ENCODE measurements at places on chromosomes 6 and 20.

DNA sequence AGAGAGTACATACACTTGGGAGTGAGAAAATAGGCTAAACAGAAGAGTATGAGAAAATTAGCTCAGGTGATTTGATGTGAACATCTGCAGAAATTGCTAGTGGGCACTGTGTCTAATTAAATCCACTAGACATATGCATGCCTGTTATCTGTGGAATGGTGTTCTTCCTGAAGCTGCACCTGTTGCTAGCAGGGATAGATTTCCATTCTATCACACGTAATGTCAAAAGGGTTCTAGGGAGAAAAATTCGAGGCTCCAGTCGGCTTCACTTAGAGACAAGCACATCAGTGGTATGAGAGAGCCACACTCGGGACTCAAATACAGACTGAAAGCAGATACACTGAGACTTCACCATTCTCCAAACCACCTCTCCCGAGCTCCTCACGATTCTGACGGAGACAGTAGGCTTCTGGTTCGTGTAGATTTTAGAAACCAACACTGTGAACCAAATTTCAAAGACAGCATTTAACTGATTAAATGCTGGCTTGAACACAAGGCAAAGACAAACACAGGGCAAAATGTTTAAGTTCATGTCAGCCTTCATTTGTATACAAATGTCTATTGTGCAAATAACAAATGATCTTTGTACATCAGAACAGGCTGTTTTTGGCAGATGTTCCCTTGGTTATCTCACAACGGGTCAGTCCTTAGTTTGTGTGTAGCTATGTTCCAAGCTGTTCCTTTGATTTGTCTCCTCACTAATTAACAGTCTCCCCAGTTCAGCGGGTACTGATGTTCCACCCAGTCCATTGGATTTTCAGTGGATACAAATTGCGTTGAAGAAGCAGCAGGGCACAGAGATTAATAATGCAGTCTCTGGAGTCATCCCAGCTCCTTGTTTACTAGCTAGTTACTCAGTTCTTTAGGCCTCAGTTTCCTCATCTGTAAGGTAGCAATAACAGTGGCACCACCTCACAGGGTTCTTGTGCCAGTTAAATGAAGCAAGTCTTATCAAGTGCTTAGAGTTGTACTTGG, 131.0 kb upstream of the IFNGR1 start:
- no peak for DNase-seq

- peak; percentile 70 for DNase-seq
These were observed 1241.7 kb upstream of the ADGRB3 start for GRCh38 chr6:67393356-67393755.

DNA sequence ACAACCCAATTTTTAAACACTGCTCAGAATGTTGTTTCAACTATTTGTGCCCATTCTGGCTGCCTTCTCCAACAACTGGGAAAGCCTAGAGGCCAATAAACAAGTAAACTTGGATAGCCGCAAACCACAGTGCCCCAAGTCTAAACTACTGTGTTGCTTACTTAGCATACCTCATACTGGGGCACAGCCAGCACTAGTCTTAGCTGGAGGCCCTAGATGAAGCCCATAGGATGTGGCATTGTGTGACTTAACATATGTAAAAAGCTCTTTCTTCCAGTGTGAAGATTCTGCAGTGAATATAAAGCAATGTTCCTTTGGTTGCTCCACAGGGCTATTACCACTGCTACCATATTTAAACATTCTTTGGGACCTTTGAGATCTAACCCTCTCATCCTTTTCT, 564.3 kb upstream of the NRSN1 start:
- no peak for DNase-seq

GRCh38 chr20:33443006-33443511, 504 bp downstream of the SNTA1 start:
- no peak for DNase-seq

GRCh38 chr6:117555882-117556498, 46.3 kb downstream of the GOPC start:
- DNase-seq: peak; percentile 52

GRCh38 chr6:123802351-123802696, 1.3 kb upstream of the NKAIN2 start:
- DNase-seq: no peak

DNA sequence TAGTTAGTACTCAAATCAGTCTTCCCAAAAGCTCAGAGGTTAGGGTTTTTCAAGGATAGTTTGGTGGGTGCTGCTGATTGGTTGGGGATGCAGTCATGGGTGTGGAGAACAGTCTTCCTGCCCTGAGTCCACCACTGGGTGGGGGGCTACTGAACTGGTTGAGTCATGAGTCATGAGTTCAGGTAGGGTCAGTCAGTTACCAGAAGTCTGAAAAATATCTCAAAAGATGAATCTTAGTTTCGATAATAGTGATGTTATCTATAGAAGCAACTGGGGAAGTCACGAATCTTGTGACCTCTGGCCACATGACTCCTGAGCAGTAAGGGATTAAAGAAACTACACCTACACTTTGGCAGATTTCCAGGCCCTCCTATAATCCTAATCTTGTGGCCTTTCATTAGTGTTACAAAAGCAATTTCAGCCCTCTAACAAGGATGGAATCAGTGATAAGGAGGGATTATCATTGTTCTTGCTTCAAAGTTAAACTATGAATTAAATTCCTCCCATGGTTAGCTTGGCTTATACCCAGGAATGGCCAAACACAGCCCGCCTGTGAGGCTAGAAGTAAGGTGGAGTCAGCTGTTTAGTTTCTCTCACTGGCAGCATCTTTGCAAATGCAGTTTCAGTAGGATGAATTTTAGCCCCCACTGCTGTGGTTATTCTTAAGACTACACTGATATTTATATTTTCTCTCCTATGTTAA, 33.3 kb upstream of the NKAIN2 start:
- no peak for DNase-seq

GRCh38 chr6:109686566-109687265, 4.3 kb downstream of the AK9 start:
- DNase-seq: no peak

DNA sequence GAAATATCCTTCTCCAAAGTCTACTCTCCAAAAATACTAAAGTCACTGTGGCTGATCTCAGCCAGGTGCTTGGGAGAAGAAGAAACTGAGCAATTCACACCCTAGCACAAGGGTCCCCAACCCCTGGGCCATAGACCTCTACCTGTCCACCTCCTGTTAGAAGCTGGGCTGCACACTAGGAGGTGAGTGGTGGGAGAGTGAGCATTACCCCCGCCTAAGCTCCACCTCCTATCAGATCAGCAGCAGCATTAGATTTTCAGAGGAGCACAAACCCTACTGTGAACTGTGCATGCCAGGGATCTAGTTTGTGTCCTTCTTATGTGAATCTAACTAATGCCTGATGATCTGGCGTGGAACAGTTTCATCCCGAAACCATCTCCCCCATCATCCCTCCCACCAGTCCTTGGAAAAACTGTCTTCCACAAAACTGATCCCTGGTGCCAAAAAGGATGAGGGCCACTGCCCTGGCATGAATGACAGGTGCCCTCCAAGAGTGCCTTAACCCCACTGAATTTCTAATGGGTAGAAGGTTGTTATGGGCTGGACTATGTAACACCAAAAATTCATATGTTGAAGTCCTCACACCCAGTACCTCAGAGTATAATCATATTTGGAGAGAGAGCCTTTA, 109.2 kb upstream of the CDYL start:
- DNase-seq: no peak

GRCh38 chr6:158596861-158597260, 37.0 kb downstream of the TMEM181 start:
- DNase-seq: no peak

DNA sequence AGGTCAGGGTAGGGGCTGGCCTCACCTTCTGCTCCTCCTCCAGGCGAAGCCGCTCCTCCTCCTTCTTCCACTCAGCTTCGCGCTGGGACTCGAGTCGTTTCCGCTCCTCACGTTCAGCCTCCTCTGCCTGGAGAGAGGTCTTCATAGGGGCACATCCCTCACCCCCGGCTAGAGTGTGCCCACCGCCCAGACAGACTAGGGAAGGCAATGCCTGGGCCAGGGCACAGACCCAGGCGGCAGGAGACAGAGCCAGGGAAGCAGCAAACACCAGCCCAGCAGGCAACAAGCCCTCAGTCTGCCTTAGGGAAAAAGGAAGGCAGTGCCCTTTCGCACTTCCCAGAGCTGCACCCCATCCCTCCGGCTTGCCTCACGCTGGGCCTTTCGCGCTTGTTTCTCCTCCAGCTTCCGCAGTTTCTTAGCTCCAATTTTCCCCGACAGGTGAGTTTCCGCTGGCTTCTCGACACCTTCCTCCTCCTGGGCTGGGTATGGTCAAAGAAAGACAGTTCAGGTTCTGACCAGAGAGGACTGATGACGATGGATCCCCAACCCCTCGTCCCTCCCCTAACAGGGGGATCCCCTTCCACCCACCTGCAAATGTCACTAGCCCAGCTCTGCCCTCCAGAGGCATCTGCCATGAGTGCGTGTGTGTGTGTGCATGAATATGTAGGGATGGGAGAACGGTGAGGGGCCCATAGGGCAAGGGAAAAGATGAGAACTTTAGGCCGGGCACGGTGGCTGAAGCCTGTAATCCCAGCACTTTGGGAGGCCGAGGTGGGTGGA, 4.3 kb downstream of the DDRGK1 start:
- DNase-seq: no peak

GRCh38 chr6:22756365-22756764, 187.0 kb downstream of the HDGFL1 start:
- DNase-seq: no peak

- peak; percentile 90 for DNase-seq
These were observed 82.1 kb upstream of the SIRPA start for GRCh38 chr20:1813101-1813529.

- DNase-seq: no peak
These were observed 34.7 kb downstream of the ZKSCAN8 start for GRCh38 chr6:28176373-28176772.

DNA sequence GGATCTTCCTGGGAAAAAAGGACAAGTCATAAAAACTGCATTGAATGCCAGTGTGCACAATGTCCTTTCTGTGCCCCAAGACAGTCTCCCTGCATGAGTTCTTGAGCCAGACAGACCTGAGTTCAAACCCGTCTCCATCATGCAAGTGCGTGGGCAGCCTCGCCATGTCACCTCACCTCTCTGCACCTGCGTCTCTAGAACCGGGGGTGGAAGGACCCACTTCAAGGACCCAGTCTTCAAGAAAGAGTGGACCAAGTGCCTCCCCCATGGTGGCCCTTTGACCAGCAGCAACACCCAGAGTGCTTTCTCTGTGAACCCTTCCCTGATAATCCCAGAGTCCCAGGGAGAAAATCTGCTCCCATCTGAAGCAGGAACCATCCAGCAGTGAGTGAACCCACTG, 23.5 kb upstream of the ANGPT4 start:
- DNase-seq: no peak

- peak; percentile 52 for DNase-seq
These were observed 11.4 kb upstream of the MDFI start for GRCh38 chr6:41626917-41627316.

GRCh38 chr6:32396028-32396427, 11.0 kb downstream of the BTNL2 start:
- DNase-seq: no peak

- DNase-seq: no peak
These were observed 90.2 kb downstream of the ANKS1A start for GRCh38 chr6:34979218-34979617.

DNA sequence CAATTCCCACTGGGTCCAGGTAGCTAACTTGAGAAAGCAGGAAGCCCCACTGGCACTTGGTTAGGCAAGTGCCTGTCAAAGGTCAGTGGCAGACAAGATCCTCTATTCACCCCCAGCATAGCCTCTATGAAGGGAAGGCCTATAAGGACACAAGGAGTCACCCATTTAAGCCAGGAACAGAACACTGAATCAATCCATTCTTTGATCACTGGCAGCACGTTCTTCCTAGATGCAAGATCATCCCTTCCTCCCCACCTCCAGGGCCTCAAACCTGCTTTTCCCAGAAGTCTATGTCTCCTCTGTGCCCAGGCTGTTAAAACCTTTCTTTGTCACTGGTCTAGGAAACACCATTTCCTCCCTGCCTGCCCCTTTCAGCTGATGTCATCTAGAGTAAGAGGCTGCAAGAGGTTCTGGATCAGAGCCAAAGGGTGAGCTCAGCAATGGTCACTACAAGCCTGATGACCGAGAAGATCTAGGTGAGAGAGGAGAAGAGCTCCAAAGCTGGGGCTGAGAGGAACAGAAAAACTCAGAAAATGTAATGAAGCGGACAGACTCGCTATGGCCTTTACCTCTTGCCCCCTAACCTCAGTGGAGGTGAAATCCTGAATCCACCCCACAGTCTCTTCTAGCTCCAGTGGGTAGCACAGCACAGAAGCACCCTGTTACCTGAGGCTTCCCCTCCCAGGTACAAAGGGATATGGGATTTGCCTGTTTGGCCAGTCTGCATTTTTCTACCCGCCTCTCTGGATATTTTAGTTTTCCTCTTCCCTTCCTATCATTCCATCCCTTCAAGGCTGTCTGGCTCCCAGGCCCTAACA, 1.8 kb downstream of the GTPBP2 start:
- peak; percentile 99 for DNase-seq
